ENCODE measurements at places on chromosomes 2 and 18.

DNA sequence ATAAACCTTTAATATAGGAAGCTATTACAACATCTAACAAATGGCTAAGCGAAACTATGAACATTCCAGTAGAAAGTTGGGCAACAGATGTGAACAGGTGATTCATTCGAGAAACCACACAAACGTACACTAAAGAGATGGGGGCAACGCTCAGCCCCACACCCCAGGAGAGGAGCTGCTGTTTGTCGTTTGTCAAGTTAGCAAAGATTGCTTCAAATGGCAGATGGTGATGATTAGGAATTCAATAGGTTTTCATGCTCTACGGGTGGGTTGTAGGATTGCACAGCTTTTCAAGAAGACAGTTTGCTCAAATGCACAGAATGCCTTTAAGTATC lies 154.7 kb upstream of the HDAC4 start:
- DNase-seq: no peak

- DNase-seq: no peak
These were observed 135.0 kb upstream of the ALKAL2 start for GRCh38 chr2:422676-423435.

DNA sequence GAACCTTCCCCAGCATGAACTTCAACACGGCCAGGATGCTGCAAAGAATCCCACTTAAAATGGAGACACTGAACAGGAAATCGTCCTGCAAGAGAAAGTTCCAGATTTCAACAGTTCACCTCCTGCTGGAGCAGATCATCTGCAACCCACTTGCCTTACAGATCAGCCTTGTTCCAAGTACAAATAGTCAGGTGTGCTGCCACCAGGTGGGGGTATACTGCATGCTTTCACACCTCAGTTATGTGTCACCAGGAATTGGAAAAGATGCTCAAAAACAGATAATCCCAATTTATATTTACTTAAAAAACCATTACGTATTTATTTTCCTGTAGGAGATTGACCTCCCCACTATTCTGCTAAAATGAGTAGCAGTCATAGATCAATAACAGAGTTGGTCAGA lies 212.3 kb downstream of the MGAT5 start:
- no peak for DNase-seq

DNA sequence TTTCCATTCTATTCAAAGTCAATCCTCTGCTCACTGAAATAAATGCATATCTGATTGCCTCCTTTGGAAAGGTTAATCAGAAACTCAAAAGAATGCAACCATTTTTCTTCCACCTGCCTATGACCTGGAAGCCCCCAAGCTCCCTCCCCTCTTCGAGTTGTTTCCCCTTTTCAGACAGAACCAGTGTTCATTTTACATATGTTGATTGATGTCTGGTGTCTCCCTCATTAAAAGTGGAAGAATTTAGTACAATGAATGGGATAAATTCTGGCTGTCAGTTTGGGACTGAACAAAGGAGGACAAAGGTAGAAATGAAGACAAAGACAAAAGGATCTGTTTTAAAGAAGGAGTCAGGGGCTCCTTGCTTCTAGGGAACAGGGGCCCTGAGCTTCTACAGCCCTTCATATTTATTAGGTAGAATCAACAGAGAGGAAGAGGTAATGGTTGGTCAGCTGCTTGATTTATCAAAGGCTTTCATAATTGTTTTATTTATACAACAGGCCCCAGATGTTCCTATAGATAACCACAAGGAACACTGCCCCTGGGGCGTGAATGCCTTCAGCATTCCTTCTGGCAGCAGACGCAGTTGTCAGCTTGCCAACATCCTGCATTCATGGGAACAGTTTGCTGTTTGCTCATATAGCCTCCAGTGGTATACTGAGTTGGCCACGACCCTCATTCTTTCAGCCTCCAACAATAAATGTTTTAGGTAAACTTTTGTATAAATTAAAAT lies 949.8 kb upstream of the LRATD1 start:
- DNase-seq: no peak

DNA sequence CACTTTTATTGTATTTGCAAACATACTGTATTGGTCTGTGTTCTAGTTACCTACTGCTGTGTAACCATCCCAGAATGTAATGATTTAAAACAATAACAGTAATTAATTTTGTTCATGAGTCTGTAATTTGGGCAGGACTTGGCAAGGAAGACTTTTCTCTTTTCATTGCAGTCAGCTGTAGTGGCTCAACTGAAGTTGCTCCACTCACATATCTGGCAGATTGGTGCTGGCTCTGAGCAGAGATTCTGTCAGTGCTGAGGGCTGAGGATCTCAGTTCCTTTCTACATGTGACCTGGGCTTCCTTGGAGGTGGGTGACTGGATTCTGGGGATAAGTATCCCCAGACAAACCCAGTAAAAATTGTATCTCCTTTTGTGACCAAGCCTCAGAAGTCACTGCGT lies 26.6 kb downstream of the PTPN4 start:
- DNase-seq: no peak

DNA sequence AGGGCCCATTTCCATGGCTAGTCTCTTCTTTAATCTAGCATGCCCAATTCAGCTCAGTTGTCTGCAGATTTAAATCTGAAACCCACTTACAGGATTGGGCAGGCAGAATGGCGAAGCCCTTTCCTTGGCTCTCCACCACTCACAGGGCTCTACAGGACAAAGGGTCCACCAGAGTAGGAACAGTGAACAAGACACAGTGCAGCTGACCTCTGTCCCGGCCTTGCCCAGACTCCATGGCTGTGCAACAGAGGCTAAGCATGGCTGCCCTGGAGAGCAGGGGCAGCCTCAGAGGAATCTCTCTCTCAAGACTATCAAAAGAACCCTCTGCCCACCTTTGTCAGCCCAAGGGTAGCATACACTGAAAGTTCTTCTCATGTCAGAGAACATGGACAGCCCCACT lies 9.7 kb upstream of the ATP6V1B1 start:
- DNase-seq: no peak

DNA sequence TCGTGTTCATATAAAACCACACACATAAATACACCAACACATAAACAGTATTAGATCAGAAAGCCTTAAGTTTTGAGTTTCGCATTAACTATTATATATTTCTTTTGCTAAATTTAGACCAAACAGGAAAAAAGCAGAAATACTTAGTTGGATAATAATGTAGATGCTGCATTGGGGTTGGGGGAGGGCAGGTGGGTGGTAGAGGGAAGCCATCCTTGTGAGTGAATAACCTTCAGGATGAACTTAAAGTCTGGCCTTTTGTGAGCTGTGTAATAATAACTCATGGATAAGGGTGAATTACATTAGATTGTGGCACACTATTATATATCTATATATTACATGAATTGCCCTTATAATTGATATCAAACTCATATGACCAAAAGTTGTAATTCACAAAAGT lies 174.7 kb downstream of the WDR7 start:
- DNase-seq: no peak

All from activated effector memory CD4-positive, alpha-beta T cell treated with Interleukin-2 at 50 U/mL for 16 hours (primary cell).